ENCODE measurements at places on chromosomes 1 and 21.

DNA sequence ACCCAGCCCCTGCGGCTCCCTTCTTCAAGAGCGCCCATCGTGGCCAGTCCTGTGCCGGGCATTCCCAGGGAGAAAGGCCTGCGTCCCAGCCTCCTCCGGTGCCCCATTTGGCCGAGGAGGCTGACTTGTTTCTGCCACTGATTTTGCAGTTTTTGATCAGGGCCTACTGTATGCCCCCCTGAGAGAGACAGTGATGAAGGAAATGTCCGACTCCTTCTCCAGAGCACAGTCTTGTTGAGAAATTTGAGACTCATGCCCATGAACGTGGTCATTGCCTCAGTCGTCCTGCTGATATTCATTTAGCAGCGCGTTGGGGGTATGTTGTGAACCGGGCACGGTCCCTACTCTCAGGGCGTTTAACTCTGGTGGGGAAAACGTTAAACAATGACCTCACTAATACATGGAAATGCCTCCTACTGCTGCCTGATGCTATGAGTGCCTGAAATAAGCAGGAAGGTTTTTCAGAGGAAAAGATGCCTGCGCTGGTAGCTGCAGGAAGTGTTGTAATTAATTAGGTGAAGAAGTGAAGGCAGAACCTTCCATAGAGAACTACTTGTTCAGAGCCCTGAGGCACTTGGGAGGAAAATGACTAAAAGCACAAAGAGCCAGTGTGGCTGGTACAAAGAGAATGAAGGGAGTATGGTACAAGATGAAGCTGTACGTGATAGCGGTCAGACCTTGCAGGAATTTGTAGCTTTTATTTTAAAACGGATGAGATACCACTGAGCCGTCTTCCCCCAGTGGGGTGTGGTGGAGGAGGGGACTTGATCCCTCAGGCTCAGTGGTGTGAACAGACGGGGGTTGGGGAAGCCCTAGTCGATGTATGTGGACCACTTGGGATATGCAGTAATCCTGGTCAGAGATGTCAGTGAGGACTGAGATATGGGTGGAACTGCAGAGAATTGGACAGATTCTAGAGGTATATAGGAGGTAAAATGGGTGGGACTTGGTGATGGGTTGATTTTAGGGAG lies 730 bp downstream of the ZCCHC17 start:
- DNase-seq: peak; percentile 37

- DNase-seq: peak; percentile 32
Measured at GRCh38 chr1:193654951-193655735, 468.7 kb upstream of the B3GALT2 start.

DNA sequence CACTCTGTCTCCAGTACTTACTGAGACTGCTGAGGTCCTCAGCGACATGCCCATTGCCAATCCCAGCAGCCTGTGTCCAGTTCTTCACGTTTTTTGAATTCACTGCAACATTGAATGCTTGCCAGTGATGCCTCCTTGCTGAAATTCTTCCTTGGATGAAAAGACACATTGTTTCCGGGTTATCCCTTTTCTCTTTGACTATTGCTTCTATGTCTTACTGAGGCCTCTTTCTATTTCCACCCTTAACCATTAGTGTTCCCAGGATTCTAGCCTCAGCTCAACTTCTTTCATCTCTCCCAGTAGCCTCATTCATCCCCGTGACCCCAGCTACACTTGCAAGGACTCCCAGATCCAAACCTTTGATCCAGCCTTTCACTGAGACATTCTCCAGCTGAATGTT lies 46.5 kb upstream of the KIF26B start:
- DNase-seq: no peak

DNA sequence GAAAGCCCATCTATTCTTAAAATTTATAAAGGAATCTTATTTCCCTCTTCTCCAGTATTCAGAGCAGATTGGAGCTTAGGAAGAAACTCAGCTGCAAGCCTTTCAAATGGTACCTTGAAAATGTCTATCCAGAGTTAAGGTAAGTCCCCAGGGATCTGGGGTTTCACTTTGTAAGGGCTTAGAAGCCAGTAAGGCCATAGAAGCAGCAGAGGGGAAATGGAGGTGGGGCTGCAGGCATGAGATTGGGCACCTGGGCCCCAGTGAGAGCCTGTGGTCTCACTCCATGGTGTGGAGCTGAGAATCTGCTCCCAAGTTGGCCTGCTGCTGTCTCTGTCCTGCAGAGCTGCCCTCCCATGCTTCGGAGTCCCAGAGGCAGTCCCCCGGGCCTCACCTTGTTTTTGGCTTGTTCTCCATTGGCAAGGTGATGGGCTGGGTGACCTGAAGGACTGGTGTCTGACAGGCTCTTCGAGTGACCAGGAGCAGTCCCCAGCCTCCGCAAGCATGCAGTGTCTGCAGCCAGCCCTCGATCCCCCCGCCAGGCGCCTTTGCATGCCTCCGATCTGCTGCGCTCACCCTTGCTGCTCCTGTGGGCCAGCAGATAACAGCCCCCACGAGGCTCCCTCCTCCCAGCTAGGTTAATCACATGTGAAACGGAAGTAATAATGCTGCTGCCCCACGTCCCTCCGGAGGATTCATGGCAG lies 163.1 kb downstream of the PGBD5 start:
- no peak for DNase-seq

- no peak for DNase-seq
Measured at GRCh38 chr1:54122135-54122751, 30.6 kb downstream of the CDCP2 start.

- no peak for DNase-seq
Measured at GRCh38 chr1:19086176-19086875, 123.7 kb downstream of the UBR4 start.

DNA sequence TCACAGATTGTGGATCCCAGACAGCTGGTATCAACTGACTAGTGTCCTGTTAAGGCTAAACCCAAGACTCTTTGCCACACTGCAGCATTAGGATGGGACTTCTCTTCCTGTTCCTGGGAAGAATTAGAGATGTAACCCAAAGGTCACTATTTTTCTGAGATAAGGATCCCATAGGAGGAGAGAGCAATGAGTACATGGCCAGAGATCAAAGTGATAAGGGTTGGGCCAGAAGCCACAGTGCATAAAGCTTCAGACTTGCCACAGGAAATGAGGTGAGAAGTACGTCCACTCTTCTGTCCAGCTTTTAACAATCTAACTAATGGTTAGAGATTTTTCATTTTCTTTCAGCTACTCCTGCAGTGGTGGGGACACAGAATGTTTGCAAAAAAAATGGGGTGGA lies at the start of gene HSD3B1:
Gene HSD3B1 (plus strand): TSS at position 270 of the 400 bp plus-strand sequence. CDS start 267 bp downstream, outside the sequence.
- no peak for DNase-seq

DNA sequence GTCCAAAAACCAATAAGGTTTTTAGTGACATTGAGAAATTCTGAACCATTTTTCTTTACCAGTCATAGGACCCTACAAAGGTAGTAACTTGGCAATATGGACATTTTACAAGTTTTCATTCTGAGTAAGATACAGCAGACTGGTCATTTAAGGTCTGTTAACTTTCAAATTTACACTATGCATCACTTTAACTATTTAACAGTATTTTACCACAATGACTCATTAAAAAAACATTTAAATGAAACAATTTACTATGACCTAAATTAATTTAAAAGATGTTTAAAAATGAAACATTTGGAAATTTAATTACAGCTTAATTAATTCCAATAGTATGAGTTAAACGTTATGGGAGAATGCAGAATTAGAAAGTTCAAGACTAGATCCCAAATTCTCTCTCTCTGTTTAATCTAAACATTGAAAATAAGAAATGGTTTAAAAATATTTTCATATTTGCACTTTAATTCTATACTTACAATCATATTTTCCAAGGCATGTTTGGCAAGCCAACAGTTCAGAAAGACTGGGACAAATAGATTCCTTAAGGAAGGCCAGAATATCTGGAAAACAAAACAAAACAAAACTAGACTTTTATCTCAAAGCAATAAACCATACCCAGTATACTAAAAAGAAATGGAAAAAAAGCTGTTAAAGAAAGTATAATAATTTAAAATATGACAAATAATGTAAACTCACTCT lies 140.9 kb downstream of the KCNT2 start:
- DNase-seq: peak; percentile 2

DNA sequence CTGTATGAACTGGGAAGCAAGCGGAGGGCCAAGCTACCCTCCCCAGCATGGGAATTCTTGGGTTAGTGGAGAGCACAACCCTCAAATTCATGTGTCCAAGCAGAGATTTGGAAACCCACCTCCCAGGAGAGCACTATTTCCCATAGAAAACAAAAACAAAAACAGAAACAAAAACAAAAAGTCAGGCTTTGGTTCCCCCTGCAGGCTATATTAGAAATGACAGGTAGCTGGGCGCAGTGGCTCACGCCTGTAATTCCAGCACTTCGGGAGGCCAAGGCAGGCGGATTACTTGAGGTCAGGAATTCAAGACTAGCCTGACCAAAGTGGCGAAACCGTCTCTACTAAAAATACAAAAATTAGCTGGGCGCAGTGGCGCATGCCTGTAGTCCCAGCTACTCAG lies 10.8 kb downstream of the MINDY1 start:
- no peak for DNase-seq

GRCh38 chr1:224767031-224767430 lies 150.9 kb downstream of the CNIH3 start:
- no peak for DNase-seq

DNA sequence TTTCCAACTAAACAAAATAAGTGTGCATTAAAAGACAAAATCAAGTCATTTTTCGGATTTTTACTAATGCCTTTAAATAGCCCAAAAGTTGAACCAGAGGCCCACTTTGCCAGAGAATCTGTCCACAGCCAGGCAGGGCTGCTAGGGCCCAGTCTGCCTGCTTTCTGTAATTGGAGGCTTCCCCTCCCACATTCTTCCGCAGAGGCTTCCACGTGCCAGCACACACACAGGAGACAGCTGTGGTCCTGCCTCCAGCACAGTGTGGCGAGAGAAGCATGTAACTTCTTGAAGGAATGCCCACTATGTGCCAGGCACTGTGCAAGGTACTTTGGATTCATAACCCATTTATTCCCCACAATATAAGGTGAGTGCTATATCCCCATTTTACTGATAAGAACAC lies 11.3 kb upstream of the PDZK1IP1 start:
- peak; percentile 29 for DNase-seq

DNA sequence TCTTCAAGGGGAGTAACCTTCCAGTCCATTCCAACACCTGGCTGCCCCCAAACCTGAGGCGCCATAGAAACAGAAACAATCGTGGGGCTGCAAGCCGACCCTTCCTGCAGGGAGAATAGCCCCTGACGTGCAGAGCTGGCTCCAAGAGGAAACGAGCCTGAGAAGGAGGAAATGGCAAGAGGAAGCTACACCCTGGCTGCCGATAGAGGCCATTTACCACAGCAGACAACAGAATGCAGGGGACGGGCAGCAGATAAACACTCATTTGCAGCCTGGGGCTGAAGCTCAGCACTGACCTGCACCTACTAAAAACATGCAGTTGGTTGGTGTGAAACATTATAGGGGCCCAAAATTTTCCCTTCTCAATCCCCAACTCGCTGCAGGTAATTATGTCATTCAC lies 8.7 kb upstream of the TDRD10 start:
- no peak for DNase-seq

GRCh38 chr1:244388961-244389360 lies 62.7 kb downstream of the ADSS2 start:
- peak; percentile 54 for DNase-seq

GRCh38 chr1:59643526-59643925 lies 171.2 kb upstream of the HOOK1 start:
- DNase-seq: no peak

DNA sequence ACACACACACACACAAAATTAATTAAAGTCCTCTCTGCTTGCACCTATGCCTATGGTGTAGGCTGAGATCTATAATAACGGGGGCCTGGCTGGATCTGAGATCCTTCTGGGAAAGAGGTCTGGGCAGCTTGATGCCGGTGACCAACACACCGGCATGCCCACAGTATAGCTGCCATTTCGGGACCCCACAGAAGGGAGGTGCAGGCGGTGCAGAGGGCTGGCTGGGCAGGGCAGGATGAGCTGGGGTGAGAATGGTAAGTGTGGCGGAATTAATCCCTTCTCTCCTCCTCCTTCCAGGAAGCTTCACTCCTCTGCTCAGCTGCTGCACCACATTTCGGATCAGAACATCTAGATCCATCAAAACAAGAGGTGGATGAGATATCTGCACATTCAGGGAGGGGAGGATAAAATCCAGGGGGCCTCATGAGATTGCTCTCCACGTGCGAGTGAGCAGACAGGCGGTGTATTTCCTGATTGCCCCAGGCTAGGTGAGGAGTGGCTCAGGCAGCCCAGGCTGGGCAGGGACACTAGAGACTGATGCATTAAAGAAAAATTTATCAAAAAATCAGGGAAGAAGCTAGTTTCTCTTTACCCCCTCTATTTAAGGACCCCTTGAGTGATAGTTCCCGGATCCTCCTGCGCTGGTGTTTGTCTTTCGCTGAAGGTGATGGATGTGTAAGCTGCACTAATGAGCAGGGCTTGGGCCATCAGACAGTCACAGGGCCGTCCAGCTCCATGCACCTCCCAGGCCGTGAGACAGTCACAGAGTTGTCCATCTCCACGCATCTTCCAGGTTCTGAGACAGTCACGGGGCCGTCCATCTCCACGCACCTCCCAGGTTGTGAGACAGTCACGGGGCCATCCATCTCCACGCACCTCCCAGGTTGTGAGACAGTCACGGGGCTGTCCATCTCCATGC lies 449.9 kb downstream of the PTPRU start:
- no peak for DNase-seq

DNA sequence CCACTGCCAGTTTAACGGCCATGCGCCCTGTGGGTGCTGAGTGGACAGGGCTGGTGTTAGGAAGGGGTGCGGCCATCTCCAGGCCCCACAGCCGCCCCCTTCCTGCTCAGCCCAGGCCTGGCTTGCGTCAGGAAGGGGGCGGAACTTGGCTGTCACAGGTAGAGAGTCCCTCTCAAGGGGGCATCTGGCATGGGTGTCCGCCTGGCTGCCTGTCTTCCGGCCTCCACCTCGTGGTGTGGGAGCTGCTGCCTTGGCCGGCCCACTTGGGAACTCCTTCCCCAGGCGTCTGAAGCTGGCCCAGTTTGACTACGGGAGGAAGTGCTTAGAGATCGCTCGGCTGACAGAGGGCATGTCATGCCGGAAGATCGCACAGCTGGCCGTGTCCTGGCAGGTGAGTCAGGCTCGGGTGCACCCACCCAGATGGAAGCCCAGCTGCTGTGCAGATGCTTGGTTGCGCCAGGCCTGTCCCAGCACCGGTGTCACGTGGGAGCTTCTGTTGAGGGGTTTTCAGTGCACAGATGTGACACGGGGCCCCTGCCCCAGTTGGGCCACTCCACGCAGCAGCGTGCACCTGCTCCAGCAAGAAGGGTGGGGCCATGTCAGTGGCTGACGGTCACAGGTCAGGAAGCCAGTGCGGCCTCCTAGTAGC lies 9.1 kb upstream of the ATAD3B start:
- no peak for DNase-seq

DNA sequence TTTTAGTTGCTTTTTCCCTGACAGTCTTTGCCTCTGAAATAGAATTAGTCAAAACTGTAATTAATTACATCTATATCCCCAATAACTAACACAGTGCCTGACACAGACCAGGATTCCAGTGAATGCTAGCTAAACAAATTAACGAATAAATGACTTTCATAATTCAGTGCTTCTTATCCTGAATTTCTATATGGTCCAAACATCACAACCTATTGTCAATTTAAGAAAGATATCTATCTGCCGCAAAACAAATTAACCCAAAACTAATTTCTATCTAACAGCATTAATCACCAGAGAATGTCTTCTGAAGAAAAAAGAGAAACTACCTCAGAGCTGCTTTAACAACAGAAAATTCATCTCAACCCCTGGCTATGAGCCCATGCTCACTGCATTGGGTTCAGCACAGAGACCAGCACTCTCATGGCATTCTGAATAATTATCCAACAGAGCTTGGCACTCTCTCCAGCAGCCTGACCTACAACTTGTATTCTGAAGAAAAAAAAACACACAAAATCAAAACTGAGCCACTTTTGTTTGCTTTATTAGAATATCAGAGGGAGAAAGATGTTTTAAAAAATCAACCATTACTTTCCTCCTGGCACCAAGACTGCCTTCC lies 547.3 kb upstream of the BEND5 start:
- DNase-seq: no peak

GRCh38 chr1:117609471-117609911 lies 3.6 kb downstream of the TENT5C start:
- DNase-seq: peak; percentile 41

All from IMR-90 (cell line).